ENCODE measurements at places on chromosomes 2 and 18.

GRCh38 chr18:60809937-60810336, 437.4 kb upstream of the MC4R start:
- DNase-seq = no peak

- no peak for DNase-seq
Observed at GRCh38 chr2:66694087-66694860, 259.3 kb downstream of the MEIS1 start.

- DNase-seq = no peak
Observed at GRCh38 chr2:30282721-30283120, 51.4 kb downstream of the LBH start.

DNA sequence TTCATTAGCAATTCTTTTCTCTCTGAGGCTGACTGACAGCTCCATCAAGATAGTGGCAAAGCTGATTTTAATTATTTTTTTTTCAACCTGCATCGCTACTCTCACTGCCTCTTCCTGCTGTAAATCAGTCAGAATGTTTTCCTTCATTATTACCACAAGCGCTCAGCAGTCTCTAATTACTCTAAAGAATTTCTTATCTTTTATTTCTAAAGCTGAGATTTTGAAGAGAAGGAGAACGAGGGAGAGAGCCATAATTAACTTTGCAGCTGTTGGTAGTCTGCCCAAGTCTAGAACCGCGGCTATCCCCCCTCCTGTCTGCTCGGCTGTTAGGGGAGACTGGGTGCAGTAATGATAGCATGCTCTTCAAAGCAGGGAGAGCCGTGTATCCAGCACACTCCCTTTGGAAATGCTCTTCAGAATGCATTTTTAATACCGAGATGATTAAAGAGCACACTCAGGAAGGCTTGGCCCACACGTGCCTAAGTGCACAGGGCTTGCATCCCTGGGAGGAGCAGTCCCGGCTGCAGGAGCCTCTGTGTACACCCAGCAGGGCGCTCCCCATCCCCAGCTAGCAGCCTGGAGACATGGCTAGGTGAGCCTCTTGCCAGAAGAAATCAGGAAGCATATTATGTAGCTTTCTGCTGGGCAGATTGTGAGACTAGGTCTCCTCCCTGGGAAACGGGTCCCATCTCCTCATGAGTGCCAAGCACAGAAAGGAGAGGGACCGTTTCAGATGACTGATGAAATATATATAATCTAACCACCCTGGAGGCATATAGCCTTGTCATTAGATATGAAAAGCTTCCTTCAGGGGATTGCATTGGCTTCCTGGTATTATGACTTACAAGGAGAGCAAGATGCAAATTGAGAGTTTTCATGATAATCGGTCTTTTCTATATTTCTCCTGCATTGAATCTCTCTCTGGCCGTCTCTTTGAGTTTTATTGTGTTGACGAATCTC, 555.2 kb downstream of the CMPK2 start:
- no peak for DNase-seq

DNA sequence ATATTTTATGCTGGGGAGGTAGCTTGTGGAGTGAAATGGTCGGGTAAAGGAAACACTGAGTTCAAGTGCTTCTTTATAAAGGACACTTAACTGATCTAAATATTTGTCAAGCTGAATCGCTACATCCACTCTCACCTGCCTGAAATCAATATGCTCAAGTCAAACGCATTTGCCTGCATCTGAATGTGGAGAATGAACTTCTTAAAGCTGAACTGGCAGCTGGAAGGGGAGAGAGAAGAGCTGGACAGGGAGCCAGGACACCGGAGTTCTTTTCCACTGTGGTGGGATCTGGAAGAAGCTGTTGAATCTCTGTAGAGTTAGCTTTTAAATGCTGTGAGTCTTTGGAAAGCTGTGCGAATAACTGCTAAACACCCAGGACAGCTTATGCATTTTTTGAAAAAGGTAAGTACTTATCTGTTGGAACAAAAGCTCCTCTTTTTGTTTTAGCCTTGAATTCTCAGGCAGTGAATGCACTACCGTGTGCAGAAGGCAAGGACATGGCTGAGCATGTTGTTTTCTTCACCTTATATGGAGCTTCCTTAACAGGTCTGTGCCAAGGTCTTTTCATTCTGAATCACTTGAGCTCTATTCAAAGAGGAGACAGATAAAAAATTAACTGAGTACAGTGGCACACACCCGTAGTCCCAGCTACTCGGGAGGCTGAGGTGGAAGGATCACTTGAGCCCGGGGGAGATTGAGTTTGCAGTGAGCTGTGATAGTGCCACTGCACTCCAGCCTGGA, 74.2 kb upstream of the KLF7 start:
- DNase-seq = no peak

DNA sequence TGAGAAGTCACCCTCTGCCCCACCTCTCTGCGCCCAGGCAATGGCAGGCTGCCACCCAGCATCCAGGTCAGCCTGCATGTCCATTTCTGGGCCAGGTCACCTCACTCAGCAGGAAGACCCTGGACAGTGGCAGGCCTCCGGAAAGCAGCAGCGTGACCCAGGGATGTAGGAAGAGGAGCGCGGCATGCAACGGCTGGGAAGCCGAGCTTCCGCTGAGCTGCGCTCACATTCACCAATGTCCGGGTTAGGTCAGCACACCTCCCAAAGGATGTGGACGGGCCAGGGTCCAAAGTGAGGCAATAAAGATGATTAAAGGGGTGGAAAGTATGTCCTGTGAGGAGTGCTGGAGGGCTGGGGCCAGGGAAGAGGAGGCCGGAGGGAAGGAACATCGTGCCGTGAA, 174.5 kb downstream of the CTIF start:
- no peak for DNase-seq

DNA sequence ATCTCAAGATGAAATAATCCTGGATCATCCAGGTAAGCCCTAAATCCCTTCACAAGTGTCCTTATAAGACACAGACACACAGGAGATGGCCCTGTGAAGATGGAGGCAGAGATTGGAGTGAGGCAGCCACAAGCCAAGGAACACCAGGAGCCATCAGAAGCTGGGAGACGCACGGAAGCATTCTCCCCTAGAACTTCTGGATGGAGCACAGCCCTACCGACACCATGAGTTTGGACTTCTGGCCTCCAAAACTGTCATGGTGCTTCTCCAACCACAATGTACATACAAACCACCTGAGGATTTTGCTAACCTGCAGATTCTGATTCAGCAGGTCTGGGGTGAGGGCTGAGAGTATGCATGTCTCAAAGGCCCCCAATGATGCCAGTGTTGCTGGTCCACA, 42.5 kb downstream of the ADD2 start:
- no peak for DNase-seq

- no peak for DNase-seq
Observed at GRCh38 chr2:189545418-189545817, 35.2 kb downstream of the SLC40A1 start.

- DNase-seq = no peak
Observed at GRCh38 chr18:50053111-50053510, 141.8 kb downstream of the MYO5B start.

DNA sequence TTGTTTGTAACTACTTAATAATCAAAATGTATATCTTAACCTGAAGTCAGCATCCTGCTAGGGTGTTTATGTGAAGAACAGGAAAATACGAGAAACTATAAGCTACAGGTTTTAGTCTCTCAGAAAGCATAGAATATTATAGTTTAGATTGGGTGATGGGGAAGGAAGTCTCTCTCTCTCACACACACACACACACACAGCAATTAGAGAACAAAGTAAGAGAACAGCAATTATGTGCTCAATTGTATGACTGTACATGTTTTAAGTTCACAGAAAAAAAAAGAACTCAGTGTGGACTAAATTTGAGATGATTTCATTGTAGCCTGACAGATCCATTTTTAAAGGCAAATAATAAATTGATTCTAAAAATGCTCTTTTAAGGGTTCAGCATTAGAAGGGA, 94.3 kb upstream of the ZNF516 start:
- DNase-seq = peak; percentile 58

DNA sequence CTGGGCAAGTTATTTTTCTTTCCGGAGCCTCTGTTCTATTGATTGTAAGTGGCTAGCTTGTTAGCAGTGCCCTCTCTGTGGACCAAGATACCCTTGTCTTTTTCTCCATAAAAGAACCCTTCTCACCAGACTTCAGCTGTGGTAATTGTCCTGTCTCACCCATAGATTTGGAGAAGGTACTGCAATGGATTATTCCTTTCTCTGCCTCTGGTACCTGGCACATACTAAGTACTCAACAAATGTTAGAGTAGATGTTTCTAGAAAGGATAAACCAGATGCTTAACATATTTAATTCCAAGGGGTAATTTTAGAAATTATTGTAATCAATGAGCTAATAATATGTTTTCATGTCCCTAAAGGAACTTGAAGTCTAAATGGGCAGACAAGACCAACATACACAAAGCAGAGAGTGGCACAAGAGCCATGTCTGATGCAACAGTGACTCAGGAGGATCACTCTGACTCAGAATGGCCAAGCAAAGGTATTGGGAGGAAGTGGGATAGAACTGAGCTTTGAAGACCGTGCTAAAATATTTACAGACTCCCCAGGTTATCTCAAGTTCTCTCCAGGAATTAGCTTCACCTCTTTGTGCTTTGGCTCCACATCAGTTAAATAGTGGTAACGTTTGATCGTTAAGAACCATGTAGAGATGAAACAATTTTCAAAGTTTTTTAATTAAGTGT, 129.7 kb upstream of the OSR1 start:
- no peak for DNase-seq

GRCh38 chr18:27922780-27923179, 254.2 kb downstream of the CDH2 start:
- DNase-seq = no peak

GRCh38 chr2:129253461-129253812, 726.0 kb upstream of the RAB6C start:
- no peak for DNase-seq

DNA sequence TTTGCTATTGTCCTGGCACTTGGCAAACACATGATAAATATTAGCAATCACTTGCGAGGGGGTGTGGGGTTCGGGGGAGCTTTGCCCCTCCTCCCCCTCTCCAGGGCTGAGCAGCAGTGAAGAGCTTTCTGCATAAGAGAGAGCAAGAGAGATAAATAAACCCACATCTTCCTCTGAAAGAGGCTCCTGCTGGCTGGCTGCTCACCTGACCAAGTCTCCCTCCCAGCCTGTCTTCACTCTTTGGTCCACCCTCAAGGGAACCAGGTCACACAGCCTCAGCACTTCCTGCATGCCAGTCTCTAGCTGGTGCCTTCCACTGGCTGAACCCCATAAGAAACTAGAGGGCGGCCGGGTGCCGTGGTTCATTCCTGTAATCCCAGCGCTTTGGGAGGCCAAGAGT, 18.5 kb upstream of the YWHAQ start:
- DNase-seq = no peak

- no peak for DNase-seq
Observed at GRCh38 chr2:60070736-60071489, 482.5 kb downstream of the BCL11A start.

DNA sequence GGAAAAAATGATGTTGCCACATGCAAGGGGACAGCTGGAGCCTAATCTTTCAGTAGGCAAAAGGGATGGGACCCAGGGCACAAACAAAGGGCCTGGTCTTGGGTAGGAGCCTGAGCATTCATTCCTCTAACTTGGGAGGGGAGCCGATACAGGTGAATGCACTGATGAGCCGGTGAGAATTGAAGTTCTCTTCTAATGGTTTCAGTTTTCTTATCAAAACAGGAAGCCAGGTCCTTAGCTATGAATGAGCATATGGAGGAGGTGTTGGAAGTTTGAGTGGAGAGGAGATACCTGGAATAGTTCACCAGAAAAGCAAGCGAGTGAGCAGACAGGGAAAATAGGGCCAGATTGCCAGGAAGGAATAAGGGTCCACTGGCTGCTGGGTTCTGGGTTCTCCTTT, 10.1 kb downstream of the DPP4 start:
- DNase-seq = no peak

DNA sequence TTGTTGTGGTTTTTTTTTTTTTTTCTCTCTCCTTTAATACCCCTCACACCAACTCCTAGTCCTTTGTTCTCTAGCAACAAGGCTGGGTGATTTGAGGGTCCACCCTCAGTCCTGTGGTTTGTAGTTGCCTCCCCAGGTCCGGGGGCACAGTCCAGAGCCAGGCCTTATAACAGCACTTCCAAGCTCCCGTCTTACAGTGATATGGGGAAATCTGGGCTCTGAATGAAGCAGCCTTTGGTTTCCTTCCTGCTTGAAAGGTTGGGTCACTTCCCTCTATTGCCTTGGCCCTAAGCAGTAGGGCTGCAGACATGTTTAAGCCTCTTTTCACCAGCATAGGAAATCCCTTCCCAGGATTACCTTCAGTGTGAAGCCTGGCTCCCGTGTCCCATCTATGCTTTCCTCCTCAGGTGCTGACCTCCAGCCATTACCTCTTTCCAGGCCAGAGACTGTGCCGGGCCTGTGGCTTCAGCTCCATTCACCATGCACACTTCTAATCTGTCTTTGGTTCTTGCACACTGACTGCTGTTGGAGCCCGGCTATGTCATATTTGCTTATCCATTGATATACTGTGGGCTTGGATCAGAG, 21.2 kb upstream of the NTSR2 start:
- DNase-seq = no peak

DNA sequence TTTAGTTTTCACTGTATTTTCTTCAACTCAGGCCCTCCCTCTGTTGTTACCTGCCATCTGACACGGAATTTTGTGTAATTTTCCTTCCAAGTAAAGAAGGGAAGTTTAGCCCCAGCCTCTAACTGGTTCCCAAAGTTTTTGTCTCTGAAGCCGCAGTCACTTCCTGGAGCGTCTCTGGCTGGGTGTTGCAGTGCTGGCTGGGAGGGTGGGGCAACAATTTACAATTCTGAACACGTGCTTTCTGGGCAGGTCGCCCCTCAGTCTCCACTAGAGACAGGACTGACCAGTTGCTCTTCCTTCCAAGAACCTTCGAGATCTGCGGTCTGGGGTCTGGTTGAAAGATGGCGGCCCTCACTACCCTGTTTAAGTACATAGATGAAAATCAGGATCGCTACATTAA, 3.5 kb downstream of the CNDP2 start:
- no peak for DNase-seq

DNA sequence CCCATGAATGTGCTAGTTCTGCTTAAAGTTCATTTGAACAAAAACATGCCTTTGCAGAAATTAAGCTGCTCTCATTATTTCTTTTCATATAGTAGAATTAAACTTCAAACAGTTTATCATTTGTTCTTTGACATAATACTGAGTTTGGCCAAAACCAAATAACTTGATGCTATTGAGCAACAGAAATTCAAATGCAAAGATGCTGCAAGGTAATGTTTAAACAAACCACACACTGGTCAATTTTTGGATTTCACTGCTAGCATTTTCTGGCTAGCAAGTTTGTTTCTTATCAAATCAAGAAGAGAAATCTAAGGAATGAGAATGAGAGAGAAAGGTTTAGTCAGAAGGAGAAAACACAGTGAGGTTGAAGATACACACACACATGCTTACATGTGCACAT, 80.0 kb downstream of the LYPD1 start:
- DNase-seq = no peak

GRCh38 chr2:138086576-138086975, 122.3 kb downstream of the HNMT start:
- no peak for DNase-seq

DNA sequence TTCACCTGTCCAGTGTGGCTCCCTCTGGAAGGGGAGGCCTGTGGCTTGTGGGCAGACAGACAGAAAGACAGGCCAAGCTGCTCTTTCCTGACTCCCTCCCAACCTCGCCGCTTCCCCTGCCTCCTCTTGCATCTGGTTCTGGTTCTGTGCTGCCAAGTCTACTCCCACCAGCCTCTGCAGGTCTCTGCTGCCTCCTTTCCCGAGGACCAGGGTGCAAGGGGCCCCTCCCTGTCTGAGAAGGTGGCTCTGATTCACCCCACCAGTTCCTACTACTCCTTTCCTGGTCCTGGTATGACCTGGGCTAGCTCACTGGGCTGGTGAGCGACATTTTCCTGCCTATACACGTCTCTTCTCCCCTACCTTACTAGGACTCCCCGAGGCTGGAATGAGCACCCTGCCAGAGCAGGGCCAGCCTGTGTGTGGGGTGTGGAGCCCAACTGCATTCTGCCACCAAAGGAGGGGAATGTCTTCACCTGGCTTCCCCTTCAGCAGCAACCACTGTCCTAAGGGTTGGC, 238.5 kb downstream of the CELF4 start:
- DNase-seq = no peak

Data from bone marrow (tissue), 2 donors.